ENCODE measurements at places on chromosomes 3 and 15.

GRCh38 chr3:181932039-181932438 is 220.3 kb downstream of the SOX2 start:
- DNase-seq = no peak

GRCh38 chr3:186869253-186870100 is 27.0 kb downstream of the ADIPOQ start:
- no peak for DNase-seq

DNA sequence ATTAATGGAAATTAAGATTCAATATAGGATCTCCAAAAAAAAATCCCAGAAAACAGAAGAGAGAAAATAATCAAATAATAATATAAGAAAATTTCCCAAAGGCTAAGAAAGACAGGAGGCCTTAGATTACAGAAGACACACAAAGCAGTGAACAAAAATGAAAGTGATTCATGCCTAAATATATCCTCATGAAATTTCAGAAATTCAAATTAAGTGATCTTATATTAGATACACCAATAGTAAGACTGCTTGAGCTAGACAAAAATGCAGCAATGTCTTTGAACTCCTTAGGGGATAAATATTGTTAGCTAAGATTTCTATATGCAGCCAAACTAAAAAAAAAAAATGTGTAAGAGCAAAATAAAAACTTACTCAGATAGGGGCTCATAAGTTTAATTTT is 44.6 kb upstream of the ARPP21 start:
- no peak for DNase-seq

- DNase-seq = no peak
Measured at GRCh38 chr3:13764161-13764560, 115.7 kb downstream of the WNT7A start.

- no peak for DNase-seq
Measured at GRCh38 chr3:32432711-32433530, 41.3 kb downstream of the CMTM7 start.

DNA sequence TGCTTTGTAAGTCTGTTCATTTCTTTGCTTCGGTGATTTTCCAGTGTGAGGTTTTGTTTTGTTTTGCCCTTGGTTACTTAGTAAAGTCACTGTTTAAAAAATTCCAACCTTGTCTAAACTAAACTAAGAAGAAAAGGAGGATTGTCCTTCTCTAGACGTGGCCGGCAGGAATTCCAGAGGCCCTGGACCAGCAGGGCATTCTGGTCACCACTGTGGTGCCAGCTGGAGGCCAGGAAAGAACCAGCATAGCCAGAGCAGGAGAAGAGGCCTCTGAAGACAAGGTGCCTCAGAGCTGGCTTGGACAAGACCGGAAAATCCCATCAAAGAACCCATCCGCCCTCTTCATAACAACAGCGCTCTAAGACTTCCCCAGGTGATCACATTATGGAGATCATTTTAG is 8.2 kb downstream of the PLOD2 start:
- no peak for DNase-seq

GRCh38 chr3:3081381-3082233 is 28.6 kb downstream of the IL5RA start:
- DNase-seq = no peak

- no peak for DNase-seq
Measured at GRCh38 chr15:57158589-57158988, 217.7 kb upstream of the CGNL1 start.

- DNase-seq = no peak
Measured at GRCh38 chr15:91268510-91268909, 168.5 kb downstream of the SV2B start.

- no peak for DNase-seq
Measured at GRCh38 chr3:152638707-152639450, 196.1 kb upstream of the P2RY1 start.

DNA sequence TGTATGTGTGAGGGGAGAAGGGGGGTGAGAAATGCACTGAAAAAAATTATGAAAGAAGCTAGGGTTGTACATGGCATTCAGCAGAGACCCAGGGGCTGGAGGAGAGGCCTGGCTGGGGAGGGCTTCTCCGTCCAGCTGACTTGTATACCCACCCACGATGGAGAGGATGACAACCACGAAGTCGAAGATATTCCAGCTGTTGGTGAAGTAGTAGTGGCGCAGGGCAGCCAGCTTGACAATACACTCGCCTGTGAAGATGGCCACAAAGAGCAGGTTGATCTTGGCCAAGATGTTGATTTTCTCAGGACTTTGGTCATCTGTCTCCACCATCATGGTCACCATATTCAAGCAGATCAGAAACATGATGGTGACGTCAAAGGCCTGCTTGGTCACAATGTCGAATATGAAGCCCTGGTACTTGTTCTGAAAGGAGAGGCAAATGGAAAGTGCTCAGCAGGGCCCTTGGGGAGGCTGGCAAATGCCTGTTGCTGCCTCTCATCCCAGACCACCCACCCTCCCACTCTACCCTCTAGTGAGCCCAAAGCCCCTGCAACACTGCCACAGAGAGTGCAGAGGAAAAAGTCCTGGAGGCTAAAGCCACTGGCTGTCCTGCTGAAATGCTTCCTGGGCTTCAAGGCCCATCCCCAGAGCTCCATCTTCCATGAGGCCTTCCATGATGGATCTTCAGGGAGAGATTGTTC is 58.1 kb downstream of the EXOG start:
- DNase-seq = no peak

DNA sequence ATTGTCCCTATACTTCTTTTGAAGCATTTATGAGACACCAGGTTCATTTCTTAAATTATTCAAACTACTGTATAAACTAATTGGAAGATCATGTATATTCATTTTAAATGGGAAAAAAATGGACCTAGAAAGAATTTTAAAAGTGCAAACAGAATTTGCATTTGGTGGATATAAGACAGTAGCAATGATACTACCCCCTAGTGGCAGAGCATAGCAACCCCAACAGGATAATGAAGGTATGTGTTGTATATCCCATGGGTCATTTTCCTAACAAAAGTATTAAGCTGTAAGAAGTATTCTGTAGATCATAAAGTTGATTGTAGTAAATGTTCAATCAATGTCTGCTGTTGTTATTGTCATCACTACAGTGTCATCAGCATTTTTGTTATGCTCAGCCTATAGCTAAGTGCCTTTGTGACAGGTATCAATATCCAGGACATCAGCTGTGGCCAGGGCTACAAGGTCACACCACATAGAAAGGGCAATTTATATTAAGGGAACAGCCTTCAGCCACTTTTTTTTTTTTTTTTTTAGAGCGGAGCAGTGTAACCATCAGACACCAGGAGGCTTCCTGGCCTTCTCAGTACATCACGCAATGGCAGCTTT is 175.8 kb downstream of the FOXB1 start:
- DNase-seq = no peak

- DNase-seq = no peak
Measured at GRCh38 chr3:89114841-89115223, 7.4 kb downstream of the EPHA3 start.

- DNase-seq = peak; percentile 48
Measured at GRCh38 chr3:195094191-195094921, 176.6 kb downstream of the XXYLT1 start.

DNA sequence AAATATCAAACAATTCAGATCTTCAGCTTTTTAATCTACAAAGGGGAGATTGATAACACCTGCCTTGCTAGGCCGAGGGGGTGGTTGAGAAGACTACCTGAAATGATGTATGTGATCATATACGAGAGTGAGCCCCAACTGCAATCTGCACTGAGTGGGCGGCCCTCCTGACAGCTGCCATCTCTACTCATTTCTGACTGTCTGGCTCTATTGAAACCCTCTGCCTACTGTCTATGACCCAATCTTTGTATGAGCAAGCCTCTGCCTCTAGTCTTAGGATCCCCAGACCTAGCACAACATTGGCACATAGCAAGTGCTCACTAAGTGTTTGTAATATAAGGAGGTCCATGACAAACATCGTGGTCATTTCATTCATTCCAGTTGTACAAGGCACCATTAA is 144.4 kb upstream of the NR2F2 start:
- no peak for DNase-seq

- no peak for DNase-seq
Measured at GRCh38 chr3:42756681-42757213, 16.3 kb downstream of the CCDC13 start.

- DNase-seq = no peak
Measured at GRCh38 chr3:42192334-42193200, 73.4 kb downstream of the CCK start.

DNA sequence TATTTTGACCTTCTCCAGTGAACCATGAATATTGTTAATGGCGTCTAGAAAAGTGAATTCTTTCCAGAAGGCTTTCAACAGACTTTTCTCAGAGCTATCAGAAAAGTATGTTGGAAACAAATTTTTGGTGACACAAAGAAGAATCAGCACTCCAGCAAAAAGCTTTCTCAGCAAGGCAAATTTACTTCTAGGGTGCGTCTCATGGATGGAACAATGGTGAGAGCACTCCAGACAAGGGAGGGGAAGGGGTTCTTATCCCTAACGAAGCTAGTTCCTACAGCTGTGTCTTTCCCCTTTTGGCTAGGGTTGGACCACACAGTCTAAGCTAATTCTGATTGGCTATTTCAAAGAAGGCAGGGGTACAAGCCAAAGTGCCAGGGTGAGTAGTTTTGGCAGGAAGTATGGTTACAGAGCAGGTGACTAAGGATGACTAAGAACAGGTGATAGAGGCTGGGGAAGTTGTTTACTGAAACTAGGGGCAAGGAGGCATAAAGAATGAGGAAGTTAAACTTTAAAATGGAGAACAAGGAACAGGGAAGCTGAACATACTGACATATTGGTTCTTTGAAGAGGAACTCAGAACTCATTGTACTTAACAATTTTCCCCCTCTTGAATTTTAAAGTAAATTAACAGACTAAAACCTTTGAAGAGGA is 959.8 kb downstream of the NAALADL2 start:
- DNase-seq = no peak

DNA sequence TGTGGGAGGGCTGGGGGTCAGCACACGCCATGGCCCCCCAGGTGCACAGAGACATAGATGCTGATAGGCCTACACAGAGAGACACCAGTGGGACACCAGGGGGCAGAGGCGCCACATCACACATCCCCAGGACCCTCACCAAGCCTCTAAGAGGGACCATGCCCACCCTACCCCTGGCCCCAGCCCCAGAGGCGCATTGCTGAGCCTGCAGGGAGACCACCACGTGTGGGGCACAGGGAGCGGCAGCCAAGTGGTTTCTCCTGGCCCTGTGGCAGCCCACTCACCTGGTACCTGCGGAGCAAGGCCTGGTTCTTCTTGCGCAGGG is 1.2 kb downstream of the CCDC9B start:
- DNase-seq = no peak

DNA sequence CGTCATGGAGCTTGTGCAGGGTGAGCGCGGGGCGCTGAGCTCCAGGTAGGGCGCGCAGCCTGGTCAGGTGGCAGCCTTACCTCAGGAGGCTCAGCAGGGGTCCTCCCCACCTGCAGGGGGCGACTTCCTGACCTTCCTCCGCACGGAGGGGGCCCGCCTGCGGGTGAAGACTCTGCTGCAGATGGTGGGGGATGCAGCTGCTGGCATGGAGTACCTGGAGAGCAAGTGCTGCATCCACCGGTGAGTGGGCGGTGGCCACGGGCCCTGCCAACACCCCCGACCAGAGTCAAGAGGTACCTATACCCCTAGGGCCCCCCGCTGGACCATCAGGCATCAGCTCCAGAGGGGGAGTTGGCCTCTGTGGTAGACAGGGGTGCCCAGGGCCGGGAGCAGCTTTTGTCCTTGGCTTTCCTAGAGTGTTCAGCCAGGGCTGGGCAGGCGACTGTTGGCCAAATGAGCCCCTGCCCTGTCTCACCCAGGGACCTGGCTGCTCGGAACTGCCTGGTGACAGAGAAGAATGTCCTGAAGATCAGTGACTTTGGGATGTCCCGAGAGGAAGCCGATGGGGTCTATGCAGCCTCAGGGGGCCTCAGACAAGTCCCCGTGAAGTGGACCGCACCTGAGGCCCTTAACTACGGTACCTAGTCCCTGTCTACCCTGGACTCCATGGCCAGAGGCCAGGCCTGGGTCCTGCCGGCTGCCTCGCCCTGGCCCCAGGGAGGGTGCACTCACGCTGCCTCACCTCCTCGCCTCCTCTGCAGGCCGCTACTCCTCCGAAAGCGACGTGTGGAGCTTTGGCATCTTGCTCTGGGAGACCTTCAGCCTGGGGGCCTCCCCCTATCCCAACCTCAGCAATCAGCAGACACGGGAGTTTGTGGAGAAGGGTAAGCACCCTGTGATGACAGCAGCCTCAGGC is 9.1 kb downstream of the FES start:
- DNase-seq = no peak

DNA sequence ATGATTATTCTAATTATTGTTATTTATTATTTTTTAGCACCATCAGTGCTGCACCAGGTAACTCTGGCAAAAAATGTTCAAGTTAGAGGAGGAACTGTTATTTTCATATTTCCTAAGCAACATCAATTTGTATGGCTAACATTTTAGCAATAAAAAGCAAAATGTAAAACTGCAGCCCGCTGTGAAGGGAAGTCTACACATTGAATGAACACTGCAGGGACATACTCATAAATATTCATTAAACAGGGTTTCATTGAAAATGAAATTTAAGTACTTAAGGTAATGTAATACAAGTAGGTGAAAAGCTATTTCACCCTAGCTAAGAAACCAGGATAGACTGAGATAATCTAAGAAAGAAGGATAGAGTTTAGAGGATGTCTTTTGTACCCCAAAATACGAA is 532.7 kb downstream of the NLGN1 start:
- no peak for DNase-seq

- no peak for DNase-seq
Measured at GRCh38 chr3:111936967-111937366, 41.9 kb upstream of the ABHD10 start.

- no peak for DNase-seq
Measured at GRCh38 chr15:101479851-101480612, 9.5 kb downstream of the PCSK6 start.

DNA sequence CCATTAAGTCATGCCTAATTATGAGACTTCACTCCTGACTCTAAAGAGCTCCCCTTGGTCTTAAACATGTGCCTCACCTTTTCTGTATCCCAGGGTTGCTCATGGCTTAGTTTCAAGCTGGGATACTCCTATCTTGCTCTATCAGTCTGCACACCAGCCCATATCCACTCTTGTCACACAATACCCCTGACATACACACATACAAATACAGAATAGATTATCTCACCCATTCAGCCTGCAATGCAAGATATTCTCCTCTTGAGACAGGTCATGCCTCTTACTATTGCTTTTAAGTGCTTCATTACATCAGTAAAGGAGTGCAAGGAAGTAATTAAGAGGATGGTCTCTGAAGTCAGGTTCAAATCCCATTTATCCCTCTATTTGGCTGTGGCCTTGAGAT is 587.3 kb downstream of the IGSF11 start:
- DNase-seq = no peak

GRCh38 chr15:80020731-80021130 is 38.7 kb upstream of the ZFAND6 start:
- DNase-seq = no peak

- no peak for DNase-seq
Measured at GRCh38 chr3:189766416-189766815, 135.2 kb downstream of the TP63 start.

GRCh38 chr3:138560501-138560900 is 33.6 kb downstream of the CEP70 start:
- DNase-seq = no peak
